RWPE1 (cell line): ENCODE measurements at places on chromosomes 4 and X.

GRCh38 chrX:140065961-140066662 is 100.8 kb upstream of the CXorf66 start:
- no peak for DNase-seq

DNA sequence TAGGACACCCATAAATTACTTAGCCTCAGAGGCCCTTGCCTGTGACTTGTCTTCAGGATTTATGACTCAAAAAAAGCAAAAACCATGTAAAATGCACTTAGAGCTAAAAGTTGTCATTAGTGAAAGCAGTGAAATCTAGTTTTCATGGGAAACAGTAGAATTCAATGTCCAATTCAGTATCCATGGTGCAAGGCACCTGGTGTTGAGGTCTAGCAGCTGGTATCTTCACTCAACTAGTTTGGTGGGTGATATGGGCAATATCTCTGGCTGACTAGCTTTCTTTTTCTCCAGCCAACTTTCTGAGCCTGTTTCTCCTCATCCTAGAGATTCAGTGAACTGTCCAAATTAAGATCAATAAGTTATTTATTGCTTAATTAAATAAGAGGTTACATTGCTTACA is 229.8 kb upstream of the NDST4 start:
- no peak for DNase-seq

DNA sequence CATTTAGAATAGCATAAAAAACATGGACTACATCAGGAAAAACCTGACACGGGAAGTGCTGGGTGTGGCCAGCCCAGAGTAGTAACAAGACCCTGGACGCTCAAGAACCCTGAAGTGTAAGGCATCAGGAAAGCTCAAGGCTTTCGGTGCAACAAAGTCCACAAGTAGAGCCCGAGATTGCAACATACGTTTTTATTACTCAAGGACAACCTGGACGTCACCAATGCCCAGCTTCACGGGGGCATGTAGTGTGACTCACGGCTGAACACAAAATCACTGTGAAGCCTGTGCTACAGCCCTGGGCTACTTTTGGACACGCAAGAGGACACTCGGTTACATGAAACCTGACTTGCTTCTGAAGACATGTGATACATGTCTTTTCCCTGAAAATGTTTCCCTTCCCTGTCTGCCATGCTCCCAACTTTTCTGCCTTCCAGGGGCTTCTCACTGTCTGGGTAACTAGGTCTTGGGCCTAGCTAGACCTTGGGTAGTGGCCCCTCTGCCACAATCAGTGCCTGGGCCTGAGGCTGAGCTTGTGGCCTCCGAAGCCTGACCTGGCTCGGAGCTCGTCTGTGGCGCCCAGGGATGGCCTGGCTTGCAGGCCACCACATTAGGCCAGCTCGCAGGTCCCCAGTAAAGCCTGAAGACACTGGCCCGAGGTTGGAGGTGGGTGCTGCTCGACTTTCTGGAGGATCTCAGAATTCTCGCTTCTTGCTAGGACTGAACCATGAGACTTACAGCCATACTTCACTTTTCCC is 9.2 kb downstream of the IRAK1 start:
- DNase-seq = peak; percentile 30

DNA sequence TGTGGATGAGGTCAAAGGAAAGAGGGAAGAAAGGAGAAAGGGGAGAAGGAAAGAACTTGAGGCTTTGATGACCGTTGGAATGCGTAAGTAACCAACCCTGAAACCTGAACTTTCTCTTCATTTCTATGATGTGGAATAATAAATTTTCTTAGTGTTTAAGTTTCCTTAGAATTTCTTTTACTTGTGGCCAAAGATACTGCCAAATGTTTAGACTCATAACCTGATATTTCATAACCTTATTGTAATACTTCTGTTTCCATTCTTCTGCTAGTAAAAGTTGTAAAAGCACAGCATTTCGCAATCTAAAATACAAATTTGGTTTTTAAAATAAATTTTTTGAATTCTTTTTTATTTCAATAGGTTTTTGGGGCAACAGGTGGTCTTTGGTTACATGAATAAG is 258.5 kb upstream of the GIMD1 start:
- DNase-seq = no peak
